ENCODE measurements at places on chromosomes 1 and 21.

DNA sequence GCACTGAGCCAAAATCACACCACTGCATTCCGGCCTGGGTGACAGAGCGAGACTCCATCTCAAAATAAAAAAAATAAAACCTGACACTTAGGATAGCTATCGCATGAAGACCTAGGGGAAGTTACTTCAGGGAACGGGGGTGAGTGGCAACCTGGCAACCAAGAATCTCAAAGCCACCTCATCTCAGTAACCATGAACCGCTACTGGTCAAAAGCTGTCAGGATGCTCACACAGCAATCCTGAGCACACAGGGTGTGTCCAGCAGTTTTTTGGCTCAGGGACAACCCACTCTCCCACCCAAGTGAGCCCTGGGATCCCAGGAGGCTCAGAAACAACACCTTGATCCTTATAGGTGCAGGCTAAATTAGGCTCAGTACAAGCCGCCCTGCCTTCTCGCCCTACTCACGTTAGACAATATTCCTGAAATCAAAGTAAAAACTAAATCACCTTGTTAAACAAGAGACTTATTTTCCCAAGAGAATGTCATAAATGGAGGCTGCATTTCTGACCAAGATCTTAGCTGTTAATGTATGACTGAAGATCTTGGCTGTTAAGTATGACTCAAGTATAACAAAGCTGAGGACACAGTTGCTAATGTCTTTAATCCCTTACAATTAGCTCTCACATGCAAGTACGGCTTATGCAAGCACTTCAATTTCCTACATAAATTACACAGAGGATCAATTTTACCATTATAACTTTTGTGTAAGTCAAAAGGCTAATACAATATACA is 48.3 kb upstream of the NADK start:
- DNase-seq = no peak

GRCh38 chr1:91080650-91081049 is 58.8 kb upstream of the ZNF644 start:
- no peak for DNase-seq

- no peak for DNase-seq
Observed at GRCh38 chr1:78687315-78687714, 37.7 kb downstream of the IFI44 start.

DNA sequence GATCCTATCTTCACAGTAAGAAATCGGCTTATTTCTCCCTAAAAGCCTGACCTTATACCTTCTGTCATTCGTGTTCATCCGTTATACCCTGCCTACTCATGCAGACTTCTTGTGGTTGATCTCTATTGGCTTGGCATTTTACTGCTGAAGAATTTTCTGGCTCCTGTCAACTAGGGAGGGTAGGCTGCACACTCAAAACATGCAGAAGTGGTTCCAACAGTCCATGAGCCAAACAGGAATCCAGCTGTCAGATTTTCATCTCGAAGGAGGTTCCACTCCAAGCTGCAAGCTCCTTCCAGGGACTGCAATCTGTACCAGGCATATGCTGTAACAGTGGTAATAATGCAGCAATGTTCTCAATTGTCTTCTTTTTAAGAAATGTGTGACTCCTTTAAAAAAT is 10.1 kb downstream of the DNAJC11 start:
- DNase-seq = no peak

DNA sequence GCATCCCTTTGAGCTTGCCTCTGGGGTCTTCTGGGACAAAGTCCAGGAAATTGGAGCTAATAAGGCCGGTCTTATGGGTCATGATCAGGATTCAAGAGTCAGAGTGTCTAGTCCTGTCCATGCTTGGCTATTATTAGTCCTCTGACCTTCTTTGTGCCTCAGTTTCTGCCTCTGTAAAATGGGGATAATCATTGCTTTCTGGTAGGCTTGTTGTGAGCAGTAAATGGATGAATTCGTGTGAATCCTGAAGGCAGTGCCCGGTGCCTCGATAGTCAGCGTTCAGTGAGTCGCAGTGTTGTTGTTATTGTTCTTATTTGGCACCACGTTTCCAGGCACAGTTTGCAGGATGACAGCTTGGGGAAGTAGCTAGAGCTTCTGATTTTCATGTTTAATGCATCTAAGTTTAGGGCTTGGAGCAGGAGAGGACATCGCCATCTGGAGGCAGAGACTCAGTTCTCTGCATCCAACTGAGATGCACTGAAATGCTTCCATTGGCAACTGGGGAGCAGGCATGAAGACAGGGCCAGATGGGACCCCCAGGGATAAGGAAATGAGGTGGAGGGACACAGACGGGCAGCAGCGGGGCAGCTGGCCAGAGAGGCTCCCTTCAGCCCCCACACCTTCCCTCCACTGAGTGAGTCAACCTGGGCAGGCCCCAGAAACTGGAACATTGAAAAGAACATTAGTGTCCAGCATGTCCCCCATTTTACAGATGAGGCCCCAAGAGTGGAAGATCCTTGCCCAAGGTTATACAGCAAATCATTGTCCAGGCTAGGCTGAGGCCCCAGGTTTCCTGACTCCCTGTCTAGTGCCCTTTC is 160.3 kb downstream of the PTPRU start:
- peak; percentile 34 for DNase-seq

GRCh38 chr1:104946558-104947210 is 1197.0 kb downstream of the AMY1C start:
- DNase-seq = no peak

DNA sequence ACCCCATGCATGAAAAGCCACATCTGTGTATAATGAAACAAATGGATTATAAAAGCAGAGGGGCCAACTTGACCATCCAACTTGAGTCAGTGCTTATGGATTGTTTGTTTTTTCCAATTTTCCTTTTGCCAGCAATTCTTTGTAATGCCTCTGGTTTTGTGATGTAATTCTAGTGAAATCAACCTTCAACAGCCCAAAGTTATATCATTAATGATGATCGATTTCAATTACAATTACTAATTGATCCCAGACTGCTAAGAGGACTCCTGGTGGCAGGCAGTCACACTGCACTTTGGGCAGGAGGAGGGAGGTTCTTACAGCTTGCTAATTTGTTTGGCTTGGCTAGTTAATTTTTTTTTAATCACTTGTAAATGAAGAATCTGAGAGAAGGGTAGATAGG is 552.3 kb downstream of the NUF2 start:
- DNase-seq = peak; percentile 32

DNA sequence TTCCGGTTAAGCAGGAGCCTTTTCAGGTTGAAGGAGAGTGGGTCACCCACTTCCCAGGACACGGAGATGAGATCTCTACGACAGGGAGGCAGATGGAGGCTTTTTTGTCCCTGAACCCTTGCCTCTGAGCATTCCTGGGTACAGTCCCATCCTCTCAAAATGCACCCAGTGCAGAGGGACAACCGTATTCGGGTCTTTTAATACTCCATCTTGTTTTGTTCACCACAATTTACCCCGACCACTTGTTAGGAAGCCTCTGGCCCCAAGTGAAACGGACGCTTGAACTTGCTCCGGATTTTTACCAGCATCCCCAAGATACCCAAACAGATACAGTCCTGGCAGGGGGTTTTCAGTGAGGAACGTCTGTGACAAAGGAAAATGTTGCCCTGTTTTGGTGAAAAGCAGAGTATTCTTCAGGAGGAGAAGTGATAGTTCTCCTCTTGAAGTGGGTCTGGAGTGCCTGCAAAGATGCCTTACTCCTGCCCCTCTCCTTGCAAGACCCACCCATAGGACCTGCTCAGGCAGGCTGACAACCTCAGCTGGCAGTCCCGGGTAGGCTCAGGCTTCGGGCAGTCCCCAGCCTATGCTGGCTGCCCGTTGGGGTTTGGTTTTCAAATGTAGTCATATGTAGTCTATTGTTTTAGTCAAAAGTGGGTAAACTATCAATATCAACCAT is 669 bp upstream of the ARL8A start:
- no peak for DNase-seq

- no peak for DNase-seq
Observed at GRCh38 chr1:914131-914890, 9.4 kb upstream of the SAMD11 start.

GRCh38 chr1:55717111-55717510 is 501.9 kb upstream of the USP24 start:
- no peak for DNase-seq

GRCh38 chr1:144551543-144552424 is 40.9 kb upstream of the PPIAL4F start:
- peak; percentile 88 for DNase-seq

GRCh38 chr1:234320549-234320948 is 52.7 kb upstream of the COA6 start:
- no peak for DNase-seq

- peak; percentile 57 for DNase-seq
Observed at GRCh38 chr1:156859523-156860112, 701 bp upstream of the INSRR start.

GRCh38 chr1:212317916-212318315 is 32.7 kb downstream of the PPP2R5A start:
- no peak for DNase-seq

- no peak for DNase-seq
Observed at GRCh38 chr1:183724350-183725042, 71.4 kb upstream of the APOBEC4 start.

DNA sequence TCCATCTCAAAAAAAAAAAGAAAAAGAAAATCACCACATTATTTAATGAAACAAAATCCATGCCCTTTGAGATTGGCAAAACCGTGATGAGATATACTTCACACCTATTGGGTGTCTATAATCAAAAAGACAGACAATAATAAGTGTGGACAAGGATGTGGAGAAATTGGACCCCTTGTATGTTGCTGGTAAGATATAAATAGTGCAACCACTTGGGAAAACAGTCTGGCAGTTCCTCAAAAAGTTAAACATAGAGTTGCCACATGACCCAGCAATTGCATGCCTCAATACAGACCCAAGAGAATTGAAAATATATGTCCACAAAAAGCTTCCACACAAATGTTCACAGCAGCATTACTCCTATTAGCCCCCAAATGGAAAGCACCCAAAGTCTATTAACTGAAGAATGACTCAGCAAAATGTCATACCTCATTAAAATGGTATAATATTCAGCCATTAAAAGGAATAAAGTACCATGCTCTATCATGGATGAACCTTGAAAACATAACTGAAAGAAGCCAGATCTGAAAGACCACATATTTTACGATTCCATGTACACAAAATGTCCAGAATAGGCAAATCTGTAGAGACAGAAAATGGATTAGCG is 24.3 kb downstream of the LMOD1 start:
- no peak for DNase-seq

- no peak for DNase-seq
Observed at GRCh38 chr21:31556662-31557061, 102.8 kb upstream of the SOD1 start.

GRCh38 chr1:110686188-110686587 is 11.4 kb upstream of the KCNA3 start:
- no peak for DNase-seq

- no peak for DNase-seq
Observed at GRCh38 chr1:194338241-194338948, 1152.0 kb upstream of the B3GALT2 start.

GRCh38 chr21:18191139-18191538 is 53.5 kb upstream of the CHODL start:
- no peak for DNase-seq

DNA sequence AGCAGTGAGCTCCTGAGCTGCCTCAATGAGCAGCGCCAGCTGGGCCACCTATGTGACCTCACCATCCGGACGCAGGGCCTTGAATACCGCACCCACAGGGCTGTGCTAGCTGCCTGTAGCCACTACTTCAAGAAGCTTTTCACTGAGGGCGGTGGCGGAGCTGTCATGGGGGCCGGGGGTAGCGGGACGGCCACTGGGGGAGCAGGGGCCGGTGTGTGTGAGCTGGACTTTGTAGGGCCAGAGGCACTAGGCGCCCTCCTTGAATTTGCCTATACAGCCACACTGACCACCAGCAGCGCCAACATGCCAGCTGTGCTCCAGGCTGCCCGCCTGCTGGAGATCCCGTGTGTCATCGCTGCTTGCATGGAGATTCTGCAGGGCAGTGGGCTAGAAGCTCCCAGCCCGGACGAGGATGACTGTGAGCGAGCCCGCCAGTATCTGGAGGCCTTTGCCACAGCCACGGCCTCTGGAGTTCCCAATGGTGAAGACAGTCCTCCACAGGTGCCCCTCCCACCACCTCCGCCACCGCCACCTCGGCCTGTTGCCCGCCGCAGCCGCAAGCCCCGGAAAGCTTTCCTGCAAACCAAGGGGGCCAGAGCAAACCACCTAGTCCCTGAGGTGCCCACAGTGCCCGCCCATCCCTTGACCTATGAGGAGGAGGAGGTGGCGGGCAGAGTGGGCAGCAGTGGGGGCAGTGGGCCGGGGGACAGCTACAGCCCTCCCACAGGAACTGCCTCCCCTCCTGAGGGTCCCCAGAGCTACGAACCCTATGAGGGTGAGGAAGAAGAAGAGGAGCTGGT is 12.3 kb downstream of the ZBTB7B start:
- DNase-seq = no peak

GRCh38 chr21:44985441-44986401 is 45.9 kb downstream of the SLX9 start:
- DNase-seq = no peak

GRCh38 chr1:182368903-182369302 is 22.7 kb downstream of the GLUL start:
- no peak for DNase-seq

DNA sequence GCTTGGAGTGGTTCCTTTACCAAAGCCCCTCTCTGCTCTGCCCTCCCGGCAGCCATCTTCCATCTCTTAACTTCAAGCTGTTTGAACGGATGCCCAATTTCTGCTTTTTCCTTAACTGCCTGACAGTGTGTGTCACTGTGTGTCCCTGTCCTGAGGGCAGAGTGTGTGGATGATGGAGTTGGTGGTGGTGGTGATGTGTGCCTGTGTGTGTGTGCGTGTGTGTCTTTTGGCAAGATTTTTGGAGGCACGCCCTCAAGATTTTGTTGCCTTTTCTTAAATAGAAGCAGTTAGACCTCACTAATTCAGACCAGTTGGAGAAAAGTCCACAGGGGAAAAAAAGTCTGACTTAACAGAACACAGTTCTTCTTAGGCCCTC is 30.3 kb downstream of the SERTAD4 start:
- DNase-seq = no peak

GRCh38 chr21:41953249-41953830 is 478 bp downstream of the C2CD2 start:
- DNase-seq = no peak

- no peak for DNase-seq
Observed at GRCh38 chr1:20184997-20185833, 681 bp upstream of the UBXN10 start.

GRCh38 chr1:9294405-9294773 is 1.7 kb downstream of the SPSB1 start:
- no peak for DNase-seq

- DNase-seq = no peak
Observed at GRCh38 chr1:220807726-220808125, 21.0 kb downstream of the MTARC1 start.

DNA sequence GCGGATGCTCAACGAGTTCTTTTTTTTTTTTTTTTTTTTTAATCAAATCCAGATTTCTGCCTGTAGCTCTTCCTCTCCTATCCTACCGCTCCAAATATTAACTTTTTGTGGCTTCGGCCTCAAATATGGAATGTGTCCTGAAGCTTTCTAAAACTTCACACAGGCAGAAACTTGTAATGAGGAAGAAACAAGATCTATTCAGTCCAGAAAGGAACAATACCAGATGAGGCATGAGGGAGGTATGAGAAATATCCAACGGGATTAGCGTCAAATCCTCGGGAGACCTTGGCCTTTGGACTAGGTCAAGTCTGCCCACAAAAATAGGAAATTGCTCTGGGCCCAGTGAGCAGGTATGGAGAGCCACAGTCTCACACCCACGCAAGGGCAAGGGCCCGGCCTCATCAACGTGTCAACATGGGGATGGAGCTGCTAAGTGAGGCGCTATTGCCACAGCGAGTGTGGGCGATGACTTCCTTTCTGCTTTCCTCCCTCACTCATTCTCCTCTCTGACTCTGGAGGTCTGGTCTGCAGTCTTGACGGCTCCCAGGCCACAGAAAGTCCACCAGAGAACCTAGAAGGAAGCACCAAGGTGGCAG is 66.6 kb downstream of the BCAR3 start:
- no peak for DNase-seq
